ENCODE measurements at places on chromosomes 1 and 21. TPM values are rescaled to one million over a fixed set of nuclear protein-coding genes. Genes with fewer than 3 reads are reported as not detected.

KRTAP19-1 gene
- total RNA-seq = not detected

LCE1C gene
- not detected for total RNA-seq

CFAP57 gene
- 0.30 TPM for total RNA-seq

MAP10 gene
- total RNA-seq = 0.85 TPM

VTCN1 gene
- not detected for total RNA-seq

CADM3 gene
- total RNA-seq = 0.33 TPM

SVBP gene
- total RNA-seq = 5.9 TPM
